ENCODE measurements at places on chromosomes 4 and X. TPM values are rescaled to one million over a fixed set of nuclear protein-coding genes. Genes with fewer than 3 reads are reported as not detected.

Gene SLC2A9
- 0.54 TPM for total RNA-seq

DNA sequence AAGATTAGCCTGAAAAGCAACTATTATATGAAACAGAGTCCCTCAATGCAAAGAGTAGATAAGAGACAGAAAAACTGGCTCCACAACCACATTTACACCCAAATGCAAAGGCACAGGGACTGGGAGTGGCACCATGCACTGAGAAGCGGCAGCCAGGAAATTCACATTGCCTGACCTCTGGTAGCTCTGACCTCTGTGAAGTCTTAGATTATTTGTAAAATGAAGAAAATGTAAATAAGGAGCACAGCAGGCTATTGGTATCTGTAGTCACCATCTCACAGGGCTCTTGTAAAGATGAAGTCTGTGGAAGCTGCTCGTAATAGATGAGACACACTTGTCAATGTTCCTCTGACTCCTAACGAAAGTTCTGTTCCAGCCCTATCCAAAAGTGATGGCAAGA, 69.7 kb downstream of the FAT1 start:
- H3K36me3 ChIP-seq: no peaks in the 10 kb centered on the region
- no peak overlapping the region for H3K27ac ChIP-seq
- H3K4me1 ChIP-seq: no peaks in the 10 kb centered on the region
- no peak overlapping the region for H3K4me3 ChIP-seq

Gene RASGEF1B
- 6.2 TPM for total RNA-seq

Gene XG
- not detected for total RNA-seq

Gene PNMA3
- total RNA-seq: 1.4 TPM

GRCh38 chr4:31422006-31422405, 701.8 kb downstream of the PCDH7 start:
- H3K27ac ChIP-seq: no peak overlapping the region
- no peaks in the 10 kb centered on the region for H3K36me3 ChIP-seq
- H3K27me3 ChIP-seq: no peaks in the 10 kb centered on the region
- no peak overlapping the region for H3K4me3 ChIP-seq

GRCh38 chr4:150135134-150135772, 57.0 kb downstream of the DCLK2 start:
- no peaks in the 10 kb centered on the region for H3K4me1 ChIP-seq
- H3K27ac ChIP-seq: no peak overlapping the region
- no peak for DNase-seq
- H3K36me3 ChIP-seq: no peaks in the 10 kb centered on the region
- no peak overlapping the region for H3K4me3 ChIP-seq
- H3K27me3 ChIP-seq: peaks cover 8% of the 10 kb centered on the region

DNA sequence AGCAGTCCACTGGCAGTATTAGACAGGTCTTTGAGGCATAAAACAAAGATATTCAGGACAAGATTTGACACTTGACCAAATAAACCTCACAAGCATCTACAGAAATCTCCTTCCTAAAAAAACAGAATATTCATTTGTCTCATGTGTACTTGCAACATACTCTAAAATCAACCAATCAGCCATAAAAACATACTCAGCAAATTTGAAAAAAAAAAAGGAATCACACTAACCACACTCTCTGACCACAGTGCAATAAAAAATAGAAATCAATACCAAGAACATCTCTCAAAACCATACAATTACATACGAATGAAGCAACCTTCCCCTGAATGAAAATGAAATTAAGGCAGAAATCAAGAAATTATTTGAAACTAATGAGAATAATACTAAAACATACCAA, 591.3 kb downstream of the FAM133A start:
- H3K4me3 ChIP-seq: no peak overlapping the region
- DNase-seq: no peak
- H3K4me1 ChIP-seq: no peaks in the 10 kb centered on the region
- no peaks in the 10 kb centered on the region for H3K27me3 ChIP-seq
- no peak overlapping the region for H3K27ac ChIP-seq

Gene RNF175
- total RNA-seq: not detected

DNA sequence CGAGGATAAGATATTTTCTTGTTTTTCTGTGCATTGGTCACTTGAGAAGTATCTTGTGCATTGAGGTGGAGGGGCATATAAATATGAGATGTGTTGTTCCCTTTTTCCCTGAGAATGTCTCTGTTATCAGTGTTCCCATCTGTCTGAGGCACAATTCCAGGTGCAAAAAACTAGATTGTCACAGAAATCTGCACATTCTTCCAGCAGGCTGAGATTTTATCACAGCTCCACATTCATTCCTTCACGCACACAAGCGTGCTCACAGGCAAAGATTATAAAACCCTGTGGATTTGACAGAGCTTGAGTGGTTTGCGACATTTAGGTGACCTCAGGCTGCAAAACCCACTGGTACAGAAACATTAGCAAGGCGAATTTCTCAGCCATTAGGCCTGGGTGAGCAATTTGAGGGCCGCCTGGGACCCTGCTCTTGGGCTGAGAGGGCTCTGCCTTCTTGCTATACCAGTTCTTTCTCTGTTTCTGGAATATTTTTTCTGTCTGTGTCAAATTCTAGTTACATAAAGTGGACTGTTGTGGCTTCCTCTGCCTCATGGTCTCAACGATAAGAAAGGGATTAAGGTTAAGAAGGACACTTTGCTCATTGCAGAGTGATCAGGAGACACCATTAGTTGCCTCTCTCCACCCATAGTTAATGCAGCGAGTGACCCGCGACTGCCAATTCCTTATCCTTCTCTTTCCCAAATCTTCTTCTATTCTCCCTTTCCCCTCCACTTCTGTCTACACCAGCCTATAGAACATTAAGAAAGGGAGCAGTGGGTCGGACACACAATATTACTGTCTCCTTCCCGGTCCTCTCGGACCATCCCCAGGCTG, 86.7 kb upstream of the C1QTNF7 start:
- no peak for DNase-seq
- no peaks in the 10 kb centered on the region for H3K36me3 ChIP-seq
- no peaks in the 10 kb centered on the region for H3K27me3 ChIP-seq
- H3K4me1 ChIP-seq: no peaks in the 10 kb centered on the region
- no peak overlapping the region for H3K4me3 ChIP-seq
- H3K27ac ChIP-seq: no peak overlapping the region

Gene NAP1L2
- 1.0 TPM for total RNA-seq

GRCh38 chr4:121952290-121952689, 430 bp upstream of the TRPC3 start:
- H3K27me3 ChIP-seq: peaks cover 36% of the 10 kb centered on the region
- H3K36me3 ChIP-seq: no peaks in the 10 kb centered on the region
- DNase-seq: no peak
- H3K4me1 ChIP-seq: peaks cover 9% of the 10 kb centered on the region

- no peaks in the 10 kb centered on the region for H3K36me3 ChIP-seq
- H3K27ac ChIP-seq: no peak overlapping the region
- peaks cover 7% of the 10 kb centered on the region for H3K27me3 ChIP-seq
- H3K4me3 ChIP-seq: no peak overlapping the region
- peaks cover 13% of the 10 kb centered on the region for H3K4me1 ChIP-seq
These were observed 327.8 kb downstream of the CAMK2D start for GRCh38 chr4:113433536-113434246.

DNA sequence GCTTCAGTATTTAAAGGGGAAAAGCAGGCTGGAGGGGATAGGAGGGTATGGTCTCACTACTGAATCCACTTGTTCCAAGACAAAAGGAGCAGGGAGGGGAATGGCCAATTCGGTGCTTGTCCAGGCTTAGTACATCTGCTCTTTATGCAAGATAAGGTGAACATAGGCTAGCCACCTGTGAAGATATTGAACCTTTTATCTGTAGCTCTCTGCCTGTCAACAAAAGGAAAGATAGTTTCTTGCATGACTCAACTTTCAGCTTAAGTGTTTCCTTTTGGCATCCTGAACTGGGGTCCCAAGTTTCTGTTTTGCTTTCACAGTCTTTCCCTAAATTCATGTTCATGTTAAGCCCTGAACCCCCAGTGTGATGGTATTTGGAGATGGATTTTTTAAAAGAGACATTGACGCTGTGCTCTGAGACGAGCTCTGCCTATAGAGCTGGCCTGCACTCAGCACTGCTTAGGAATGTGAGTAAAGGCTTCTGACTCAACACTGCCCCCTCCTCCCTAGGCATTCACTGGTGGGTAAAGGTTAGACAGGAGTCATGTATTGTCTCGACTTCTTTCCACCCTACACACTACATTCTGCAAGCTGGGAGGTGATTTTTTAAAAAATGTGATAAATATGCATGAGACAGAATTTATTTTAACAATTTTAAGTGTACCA, 28.2 kb downstream of the FAM149A start:
- peak; percentile 17 for DNase-seq
- no peak overlapping the region for H3K27ac ChIP-seq
- no peak overlapping the region for H3K4me3 ChIP-seq
- peaks cover 3% of the 10 kb centered on the region for H3K4me1 ChIP-seq
- H3K27me3 ChIP-seq: peaks cover 5% of the 10 kb centered on the region

DNA sequence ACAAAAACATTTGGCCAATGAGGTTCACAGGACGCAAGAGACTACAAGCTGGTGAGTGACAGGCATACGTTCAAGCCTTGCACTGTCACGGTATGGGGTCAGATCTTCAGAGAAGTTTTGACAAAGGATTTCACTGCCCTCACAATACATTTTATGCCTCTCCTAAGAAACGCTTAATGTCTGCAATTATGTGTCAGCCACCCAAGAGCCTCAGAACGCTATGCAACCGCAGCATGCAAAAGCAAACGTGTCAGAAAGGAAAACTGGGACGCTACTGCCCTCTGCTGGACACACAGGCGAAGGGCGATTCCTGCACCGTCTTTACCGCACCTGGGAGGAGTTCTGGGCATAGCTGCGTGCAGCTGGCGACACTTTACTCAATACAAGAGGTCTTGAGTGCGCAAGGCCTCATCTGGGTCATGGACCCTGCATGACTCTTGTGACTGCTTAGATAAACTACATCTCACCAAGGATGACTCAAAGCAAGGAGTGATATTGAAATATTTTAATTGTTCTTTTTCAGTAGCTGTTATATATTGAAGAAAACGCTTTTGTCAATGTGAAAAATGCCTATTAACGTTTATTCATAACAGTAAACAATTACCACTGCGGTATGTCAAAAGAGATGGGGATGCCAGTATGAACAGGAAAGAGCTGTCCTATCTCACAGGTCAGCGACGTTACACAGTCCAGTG, 147.6 kb upstream of the FRG1 start:
- H3K36me3 ChIP-seq: no peaks in the 10 kb centered on the region
- DNase-seq: peak; percentile 69
- H3K4me3 ChIP-seq: no peak overlapping the region
- peaks cover 6% of the 10 kb centered on the region for H3K4me1 ChIP-seq
- peaks cover 6% of the 10 kb centered on the region for H3K27me3 ChIP-seq
- H3K27ac ChIP-seq: no peak overlapping the region

Gene ZNF157
- 1.0 TPM for total RNA-seq

Gene ZIC3
- total RNA-seq: not detected

Gene KLHL2
- total RNA-seq: 24.5 TPM

Gene SLC34A2
- total RNA-seq: not detected

Measured in activated CD8-positive, alpha-beta T cell treated with anti-CD3 and anti-CD28 coated beads for 36 hours (primary cell).